Dorsolateral prefrontal cortex (tissue), 122 donors: ENCODE measurements at places on chromosomes 3 and 15.

DNA sequence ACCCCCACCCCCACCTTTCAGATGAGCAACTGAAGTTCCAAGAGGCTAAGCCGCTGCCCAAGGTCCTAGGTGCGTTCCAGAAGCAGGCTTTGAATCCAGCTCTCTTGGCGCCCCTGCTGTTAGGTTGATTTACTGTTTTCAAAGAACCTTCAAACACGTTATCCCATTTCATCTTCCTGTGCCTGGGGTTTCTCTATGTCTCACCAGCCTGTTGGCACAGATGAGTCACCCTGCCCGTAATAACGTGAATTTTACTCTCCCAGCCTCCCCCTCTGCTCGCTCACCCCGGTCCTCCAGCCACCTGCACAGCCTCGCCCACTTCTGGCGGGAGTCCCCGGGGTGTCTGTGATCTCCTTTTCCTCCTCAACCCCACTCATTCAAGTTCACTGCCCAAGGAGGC is 13.0 kb upstream of the TSEN2 start:
- no peak for DNase-seq

DNA sequence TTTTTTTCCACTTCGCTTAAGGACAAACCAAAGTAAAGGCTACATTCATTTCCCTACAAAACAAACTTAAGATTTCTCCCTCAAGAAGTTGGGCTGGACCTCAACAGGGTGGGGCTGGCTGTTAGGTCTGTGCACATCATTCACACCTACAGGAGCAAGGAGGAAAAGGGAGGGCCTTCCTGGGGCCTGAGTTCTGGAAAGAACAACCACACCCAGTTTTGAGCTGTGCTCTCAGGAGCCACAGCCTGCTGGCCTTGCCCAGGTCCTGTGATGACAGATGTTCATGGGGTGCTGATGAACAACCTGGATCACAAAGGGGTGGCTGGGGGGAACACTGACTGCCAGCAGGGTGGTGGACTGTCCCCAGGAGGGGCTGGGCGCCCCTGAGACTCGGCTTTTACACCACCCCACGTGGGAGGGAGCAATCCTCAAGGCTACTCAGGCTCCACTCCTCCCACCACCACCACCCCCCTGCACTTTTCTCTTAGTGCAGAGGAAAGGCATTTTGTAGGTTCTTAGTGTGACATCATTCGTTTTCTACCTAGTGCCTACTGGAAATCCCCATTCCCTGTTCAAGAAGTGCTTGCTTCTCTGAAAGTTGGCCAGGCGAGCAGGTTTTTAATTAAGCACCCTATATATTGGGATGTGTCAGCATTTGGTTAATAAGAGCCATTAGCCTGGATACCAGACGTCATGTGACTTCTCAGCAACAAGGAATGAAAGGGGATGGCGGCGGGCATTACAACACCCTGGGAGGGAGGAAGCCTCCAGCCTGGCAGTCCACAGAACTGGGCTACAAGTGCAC is 35.7 kb downstream of the CCNB2 start:
- no peak for DNase-seq

DNA sequence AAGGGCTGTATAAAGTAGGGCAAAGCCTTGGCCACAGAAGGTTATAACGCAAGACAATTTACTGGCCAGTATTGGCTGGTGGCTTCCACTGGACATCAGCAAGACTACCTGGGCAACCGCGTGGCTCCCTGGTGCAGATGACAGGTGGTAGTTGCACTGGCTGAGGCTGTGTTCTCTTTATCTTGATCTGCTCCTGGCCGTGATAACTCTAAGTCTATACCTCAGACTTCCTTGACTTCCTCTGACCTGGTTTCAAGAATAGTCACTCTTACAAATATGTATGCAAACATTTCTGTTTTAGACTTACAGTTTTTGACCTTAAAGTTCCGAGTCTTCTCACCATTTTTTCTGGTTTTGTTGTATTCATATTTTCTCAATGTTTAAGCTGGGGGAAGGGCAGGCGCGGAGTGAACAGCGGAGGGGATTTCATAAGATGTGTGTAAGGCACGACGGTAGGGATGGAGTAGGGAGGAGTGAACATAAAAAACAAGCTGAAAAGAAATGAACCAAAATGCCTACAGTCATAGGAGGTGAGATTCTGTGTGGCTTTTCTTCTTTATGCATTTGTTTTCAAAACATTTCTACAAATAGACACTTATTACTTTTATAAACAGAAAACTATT is 15.2 kb upstream of the TMEM212 start:
- DNase-seq, result no peak

DNA sequence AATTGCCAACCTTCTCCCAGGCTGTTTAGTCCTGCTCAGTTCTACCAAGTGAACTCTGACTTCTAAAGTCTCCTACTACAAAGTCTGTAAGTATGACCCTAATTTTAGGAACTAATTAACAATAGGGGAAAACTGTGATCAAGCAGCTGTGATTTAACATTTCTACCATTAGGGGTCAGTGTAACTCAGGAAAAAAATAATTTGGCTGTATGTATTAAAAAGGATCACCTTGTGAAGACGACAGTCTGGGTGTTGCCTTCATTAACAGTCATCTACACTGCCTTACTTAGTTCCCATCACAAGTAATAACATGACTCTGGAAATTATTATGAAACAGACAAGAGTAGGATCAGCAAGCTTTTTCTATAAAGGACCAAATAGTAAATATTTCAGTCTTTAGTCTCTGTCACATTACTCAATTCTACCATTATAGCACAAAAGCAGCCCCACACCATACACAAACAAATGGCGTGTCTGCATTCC is 4.2 kb upstream of the NPHP3 start:
- no peak for DNase-seq

GRCh38 chr15:42737529-42738328 is 801 bp upstream of the CDAN1 start:
- no peak for DNase-seq

GRCh38 chr15:63372018-63372705 is 9.5 kb downstream of the CA12 start:
- DNase-seq, result peak; percentile 56

- no peak for DNase-seq
Observed at GRCh38 chr15:58513008-58513407, 81.2 kb downstream of the LIPC start.

DNA sequence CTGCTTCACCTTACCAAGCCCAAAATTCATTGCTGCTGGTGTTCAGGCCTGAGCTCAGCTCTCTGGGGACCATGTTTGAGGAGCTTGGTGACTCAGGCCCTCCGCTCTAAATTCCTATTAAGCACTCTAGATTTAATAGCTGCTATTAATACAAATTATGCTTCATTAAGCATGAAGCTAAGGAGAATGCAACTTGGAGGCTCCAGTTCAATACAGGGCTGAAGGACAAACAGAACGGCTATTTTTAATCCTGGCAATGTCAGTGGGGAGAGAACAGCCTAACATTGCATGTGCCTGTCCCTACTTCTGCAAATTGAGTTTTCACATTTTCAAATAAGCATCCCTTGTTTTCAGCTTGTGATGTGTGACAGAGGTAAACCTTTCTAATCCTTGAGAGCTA is 80.1 kb upstream of the TRIM42 start:
- no peak for DNase-seq

DNA sequence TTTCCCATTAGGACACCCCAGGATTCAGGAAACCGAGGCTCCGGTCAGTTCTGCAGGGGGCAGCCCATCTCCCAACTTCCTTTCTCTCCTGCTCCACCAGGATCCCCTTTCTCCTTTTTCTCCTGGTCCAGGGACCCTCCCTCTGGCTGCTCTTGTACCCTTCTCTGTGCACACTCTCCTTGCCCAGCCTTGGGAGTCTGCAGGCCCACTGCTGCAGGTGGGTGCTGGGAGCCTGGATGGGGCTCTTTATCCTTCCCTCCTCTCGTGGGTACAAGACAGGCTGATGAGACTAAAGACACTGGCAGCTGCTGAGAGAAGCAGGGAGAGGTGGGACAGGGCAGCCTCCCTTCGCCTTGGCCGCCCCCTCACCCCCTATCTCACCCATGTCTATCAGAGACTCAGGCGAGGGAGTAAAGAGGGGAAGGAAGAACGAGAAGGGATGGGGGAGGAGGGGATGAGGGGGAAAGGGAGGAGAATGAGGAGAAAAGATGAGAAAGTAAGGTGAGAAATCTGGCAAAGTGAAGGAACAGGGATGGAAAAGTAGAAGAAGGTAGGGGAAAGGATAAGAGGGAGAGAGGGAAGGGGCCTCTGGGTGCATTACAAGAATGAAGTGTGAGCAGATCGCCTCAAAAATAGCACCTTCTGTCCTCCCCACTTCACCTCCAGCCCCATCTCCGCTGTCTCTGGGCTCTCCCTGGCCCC is 45.2 kb downstream of the ITGA11 start:
- DNase-seq, result no peak

DNA sequence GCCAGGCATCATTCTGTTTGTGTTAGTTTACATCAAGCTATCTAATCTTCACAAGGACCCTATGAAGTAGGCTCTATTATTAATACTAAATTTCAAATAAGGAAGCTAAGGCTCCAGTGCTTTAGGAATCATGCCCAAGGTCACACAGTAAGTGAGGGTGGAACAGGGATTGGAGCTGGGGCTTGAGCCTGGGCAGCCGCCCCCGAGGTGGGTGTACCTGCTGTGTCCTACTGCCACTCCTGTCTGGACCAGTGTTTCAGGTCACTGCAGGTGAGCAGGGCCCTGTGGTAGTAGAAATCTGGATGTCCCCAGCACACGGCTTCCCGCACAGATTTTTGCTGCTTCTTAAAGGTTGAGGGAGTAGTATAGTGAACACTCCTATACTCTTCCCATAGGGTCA is 6.5 kb downstream of the KLF13 start:
- DNase-seq, result no peak

DNA sequence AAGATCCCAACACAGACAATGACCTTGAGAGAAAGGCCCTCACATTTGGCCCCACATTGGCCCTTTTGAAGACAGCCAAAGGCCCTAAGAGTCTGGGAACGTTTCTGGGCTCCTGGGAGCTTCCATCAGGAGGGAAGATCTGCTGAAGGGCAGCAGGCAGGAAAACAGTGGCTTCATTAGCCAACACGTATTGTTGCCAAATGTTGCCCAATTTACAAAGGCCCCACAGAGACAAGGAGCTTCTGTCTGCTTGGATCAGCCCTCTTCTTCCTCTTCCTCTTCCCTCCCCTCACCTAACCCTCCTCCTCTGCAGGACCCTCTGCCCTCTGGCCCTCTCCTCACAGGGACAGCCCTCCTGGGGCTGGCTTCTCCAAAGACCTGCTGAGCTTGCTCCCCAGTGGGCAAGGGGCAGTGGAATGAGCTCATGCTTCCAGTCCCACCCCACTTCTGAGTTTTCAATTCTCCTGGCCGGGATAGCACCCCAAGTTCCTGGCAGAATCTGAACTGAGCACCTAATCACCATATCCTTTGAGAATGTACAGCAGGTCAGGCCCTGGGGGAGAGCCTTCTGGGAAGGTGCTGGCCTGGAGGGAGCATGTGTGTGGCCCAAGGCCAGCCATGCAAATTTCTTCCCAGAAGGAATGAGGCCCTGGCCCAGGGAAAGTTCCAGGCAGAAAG is 5.1 kb upstream of the LTF start:
- no peak for DNase-seq

- DNase-seq, result no peak
Observed at GRCh38 chr15:92886815-92887214, 13.3 kb upstream of the CHD2 start.

- DNase-seq, result no peak
Observed at GRCh38 chr3:45127130-45127822, 18.9 kb downstream of the CDCP1 start.

DNA sequence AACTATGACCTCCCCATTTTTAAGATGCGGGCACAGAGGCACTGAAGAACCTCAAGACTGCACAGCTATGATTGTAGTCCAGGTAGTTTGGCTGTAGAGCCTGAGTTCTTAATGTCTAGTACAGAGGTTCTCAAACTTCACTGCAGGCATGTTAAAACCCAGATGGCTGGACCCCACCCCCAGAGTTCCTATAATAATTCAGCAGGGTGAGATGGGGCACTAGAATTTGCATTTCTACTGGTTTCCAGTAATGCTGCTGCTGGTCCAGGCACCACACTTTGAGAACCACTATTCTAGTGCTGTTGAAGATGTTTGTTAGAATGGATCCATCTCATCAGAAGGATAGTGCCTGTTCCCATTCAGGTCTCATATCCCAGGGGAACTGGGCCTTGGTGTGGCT is 274.9 kb downstream of the ABHD5 start:
- no peak for DNase-seq

- no peak for DNase-seq
Observed at GRCh38 chr3:12816521-12817342, 20.3 kb downstream of the CAND2 start.

- DNase-seq, result no peak
Observed at GRCh38 chr15:60720493-60721256, 241.7 kb upstream of the ICE2 start.

GRCh38 chr3:299590-300301 is 103.2 kb downstream of the CHL1 start:
- no peak for DNase-seq

DNA sequence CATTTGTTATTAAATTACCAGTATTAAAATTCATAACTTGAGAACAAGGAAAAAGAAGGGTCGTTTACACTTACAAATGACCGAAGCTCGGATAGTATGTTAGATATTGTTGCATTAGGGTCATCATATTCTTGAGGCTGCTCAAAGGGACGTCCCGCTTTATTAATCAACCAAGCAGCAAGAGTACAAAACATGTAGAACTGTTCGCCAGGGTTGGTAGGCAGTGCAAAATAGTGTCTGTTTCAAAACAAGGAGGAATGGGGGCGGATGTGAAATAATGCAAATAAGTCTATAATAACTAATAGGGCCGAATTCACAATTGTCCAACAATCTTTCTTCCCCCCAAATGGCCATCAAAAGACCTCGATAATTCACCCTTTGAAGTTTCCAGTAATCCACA is 2.9 kb downstream of the IFT57 start:
- DNase-seq, result no peak

- no peak for DNase-seq
Observed at GRCh38 chr3:52506266-52506966, 11.3 kb downstream of the STAB1 start.

DNA sequence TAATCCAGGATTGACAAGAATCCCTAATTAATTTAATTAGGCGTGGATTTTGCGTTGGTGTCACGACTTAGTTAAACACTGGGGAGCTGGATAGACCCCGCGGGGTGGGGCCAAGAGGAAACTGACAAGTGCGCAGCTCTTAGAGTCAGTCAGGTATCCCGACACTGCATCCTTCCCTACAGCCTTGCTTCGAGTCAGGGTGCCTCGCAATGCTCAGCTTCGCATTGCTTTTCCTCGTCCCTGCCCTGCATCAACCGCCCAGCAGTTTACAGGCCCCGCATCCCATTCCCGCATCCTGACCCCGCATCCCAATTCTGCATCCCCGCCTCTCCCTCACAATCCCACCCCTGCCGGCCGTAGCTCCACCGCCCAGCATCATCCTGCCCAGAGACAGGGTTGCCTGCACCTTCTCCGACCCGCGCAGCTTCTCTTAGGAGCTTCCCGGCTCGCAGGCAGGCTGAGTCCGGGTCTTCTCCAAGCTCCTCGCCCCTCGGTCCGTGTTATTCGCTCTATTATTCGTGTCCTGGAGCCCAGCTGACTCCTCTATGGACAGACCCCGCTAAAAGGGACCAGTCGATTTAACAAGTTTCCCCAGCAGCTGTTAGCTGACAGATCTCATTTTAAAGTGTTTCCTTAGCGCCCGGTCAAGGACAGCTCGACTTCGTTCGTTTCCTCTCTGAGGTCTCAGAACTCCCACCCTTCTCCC is 699 bp upstream of the SHOX2 start:
- no peak for DNase-seq

GRCh38 chr3:26208201-26208600 is 414.4 kb upstream of the LRRC3B start:
- DNase-seq, result no peak
